Effector CD8-positive, alpha-beta T cell (primary cell): ENCODE measurements at places on chromosomes 16 and 17.

- peak; percentile 36 for DNase-seq
Observed at GRCh38 chr17:28711723-28712031, at the start of gene PROCA1. TSS of gene PROCA1 (minus strand) at chr17:28711888. CDS start at chr17:28711660, 228 bp downstream.

GRCh38 chr16:20957153-20957552 lies 56.6 kb downstream of the LYRM1 start:
- no peak for DNase-seq

GRCh38 chr16:31268891-31269290 lies 9.1 kb downstream of the ITGAM start:
- DNase-seq = no peak

GRCh38 chr16:57426356-57426755 lies 20.8 kb downstream of the CIAPIN1 start:
- no peak for DNase-seq

- no peak for DNase-seq
Observed at GRCh38 chr16:54437921-54438320, 151.3 kb upstream of the IRX3 start.

DNA sequence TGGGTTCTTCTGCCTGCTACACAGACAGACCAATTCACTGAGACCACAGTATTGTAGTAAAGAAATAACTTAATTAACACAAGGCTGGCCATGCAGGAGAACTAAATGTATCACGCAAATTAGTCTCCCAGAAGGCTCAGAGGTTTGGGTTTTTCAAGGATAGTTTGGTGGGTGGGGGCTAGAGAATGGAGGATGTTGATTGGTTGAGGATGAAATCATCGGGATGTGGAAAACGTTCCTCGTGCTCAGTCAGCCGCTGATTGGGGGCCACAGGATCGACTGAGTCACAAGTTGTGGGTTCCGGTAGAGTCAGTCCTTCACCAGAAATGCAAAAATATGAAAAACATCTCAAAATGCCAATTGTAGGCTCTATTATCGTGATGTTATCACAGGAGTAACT lies 18.7 kb downstream of the RHOT1 start:
- DNase-seq = no peak
